NCI-H510A (cell line): ENCODE measurements at places on chromosomes 4 and X.

- DNase-seq = no peak
These were observed 28.9 kb downstream of the FGF5 start for GRCh38 chr4:80295336-80295735.

DNA sequence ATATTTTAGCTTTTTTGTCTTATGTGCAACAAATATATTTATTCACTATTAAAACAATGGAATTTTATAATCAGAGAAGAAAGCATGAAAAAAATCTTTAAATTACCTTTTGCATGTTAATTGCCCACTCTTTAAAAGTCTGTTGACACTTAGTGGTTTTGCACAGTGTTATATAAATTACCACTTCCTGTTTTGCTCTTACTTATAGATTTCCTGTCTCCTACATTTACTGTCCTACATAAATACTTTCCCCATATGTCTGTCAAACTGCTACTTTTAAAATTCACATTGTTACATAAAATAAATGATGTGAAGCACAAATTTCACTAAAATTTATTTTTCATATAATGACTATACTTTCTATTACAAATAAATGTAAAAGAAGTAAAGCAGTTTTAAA, 161.1 kb upstream of the NDST4 start:
- DNase-seq = no peak

GRCh38 chr4:127959794-127960193, 5.2 kb downstream of the MFSD8 start:
- no peak for DNase-seq

DNA sequence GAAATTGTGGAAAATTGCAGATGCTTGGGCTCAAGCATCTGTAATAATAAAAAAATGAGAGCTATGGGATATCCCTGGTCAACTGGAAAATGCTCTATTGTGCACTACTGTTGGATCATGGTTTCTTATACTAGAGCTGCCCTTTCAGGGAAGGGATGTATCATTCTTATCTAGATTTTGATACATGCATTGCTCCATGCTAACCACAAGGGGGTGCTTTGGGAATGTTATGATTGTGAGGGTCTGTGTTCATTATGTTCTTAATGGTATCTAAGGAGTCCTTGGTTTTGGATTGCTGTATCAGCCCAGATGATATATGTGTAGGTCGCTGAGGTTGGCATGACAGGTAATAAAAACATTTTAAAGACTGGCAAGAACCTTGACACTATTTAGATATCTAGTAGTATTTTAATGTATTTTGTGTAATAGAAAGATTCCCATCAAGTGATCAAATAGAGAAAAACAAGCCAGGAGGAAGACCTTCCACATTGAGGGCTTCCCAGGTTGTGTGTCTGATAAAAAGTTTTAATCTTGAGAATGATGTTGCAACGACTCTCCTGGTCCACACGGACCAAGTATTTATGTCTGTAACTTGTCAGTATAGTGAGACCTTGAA, 49.2 kb upstream of the TLR2 start:
- no peak for DNase-seq

- DNase-seq = no peak
These were observed 834.7 kb downstream of the RAPGEF2 start for GRCh38 chr4:159937595-159937994.

- DNase-seq = no peak
These were observed 184.3 kb downstream of the NAA11 start for GRCh38 chr4:79141530-79141929.

DNA sequence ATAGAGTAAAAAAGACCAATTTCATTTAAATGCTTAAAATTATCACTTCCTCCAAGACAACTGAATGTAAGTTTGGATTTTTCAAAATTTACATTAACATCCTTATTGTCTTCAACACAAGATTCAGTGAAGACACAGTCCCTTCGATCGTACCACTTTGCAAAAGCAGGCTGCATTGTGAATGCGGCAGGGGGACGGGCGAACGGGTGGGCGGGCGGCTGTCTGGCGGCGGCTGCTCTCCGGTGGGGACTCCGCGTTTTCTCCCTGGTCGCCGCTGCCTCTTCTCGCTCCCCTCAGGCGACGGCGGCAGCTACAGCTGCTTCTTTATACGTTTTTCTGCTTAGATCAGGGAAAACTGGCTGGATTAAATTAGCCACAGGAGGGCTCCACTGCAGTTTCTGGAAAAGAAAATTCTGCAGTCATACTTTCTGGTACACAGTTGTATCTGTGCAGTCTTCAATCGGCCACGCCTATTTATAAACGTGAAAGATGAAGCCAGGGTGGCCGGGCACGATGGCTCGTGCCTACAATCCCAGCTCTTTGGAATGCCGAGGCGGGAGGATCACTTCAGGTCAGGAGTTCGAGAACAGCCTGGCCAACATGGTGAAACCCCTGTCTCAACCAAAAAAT, 33.9 kb upstream of the HPF1 start:
- peak; percentile 28 for DNase-seq

DNA sequence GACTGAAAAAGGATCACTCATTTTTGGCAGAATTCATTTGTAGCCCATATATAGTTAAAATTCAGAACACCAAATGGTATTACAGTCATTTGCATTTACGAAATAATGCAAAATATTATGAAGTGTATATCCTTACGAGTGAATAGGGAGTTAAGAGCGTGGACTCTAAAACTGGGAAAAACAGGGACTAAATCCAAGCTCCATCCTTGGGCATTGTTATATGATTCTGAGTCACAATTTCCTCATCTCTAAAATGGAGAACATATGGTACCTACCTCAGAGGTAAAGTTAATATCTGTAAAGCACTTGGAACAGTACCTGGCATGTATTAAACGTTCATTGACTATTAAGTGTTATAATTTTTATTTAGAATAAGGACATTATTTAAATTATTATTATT, 106.3 kb downstream of the ZAR1 start:
- no peak for DNase-seq

DNA sequence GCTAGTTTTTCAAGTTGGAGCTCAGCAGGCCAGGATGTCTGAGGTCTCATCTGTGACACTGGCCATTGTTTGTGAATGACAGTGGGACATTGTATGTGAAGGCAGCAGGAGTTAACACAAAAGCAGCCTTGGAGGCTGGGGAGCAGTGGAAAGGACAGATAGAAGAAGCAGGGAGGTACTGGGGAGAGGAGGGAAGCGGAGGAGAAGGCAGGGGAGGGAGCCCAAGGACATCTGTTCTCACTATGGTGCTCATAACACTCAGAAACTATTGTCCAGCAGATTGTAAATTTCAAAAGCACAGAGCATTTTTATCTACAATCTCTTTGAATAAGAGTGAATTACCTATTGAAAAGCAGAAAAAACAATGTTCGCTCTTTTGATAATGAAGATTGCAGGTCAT, 253.6 kb upstream of the DIPK2B start:
- DNase-seq = no peak

- no peak for DNase-seq
These were observed 127.9 kb upstream of the NHS start for GRCh38 chrX:17247144-17247543.

GRCh38 chr4:108240366-108240765, 71.6 kb upstream of the LEF1 start:
- no peak for DNase-seq

DNA sequence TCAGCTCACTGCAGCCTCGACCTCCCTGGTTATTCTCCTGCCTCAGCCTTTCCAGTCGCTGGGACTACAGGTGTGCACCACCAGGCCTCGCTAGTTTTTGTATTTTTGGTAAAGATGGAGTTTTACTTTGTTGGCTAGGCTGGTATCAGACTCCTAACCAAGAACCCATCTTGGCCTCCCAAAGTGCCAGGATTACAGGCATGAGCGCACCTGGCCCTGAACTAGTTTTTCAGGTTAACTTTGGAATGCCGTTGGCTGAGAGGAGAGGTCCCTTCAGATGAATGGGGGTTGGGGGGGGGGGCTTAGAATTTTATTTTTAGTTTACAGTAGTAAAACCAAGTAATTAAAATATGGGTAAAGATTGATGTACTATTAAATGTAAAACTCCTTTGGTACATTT, 23.4 kb upstream of the CWH43 start:
- DNase-seq = no peak

DNA sequence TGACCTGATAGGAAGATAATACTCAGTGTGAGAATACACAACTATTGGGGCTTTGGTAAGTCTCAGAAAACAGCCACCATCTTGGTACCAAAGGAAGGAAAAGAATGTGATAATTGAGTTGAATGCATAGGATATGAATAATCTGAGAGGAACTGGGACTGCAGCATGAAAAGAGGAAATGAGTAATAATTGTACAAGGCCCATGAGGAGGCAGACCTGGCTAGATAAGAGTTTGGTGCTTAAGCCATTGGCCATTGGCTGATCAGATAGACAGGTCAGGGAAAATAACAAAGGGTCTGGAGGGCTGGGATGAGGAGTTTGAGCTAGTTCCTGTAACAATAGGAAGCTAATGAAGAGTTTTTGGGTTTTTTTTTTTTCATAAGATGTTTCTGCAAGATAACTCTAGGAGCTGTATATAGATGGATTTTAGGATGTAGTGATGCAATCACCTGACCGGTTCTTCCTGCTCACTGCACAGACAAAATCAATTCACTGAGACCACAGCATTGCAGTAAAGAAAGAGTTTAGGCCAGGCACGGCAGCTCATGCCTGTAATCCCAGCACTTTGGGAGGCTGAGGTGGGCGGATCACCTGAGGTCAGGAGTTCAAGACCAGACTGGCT, 5.3 kb upstream of the TRMT2B start:
- DNase-seq = no peak

- DNase-seq = no peak
These were observed 54.9 kb downstream of the COL4A5 start for GRCh38 chrX:108494406-108495090.

GRCh38 chr4:166842795-166843261, 391.5 kb downstream of the SPOCK3 start:
- DNase-seq = no peak
